ENCODE measurements at places on chromosomes 3 and 15.

- H3K4me3 ChIP-seq: no peak overlapping the region
- H3K27ac ChIP-seq: no peak overlapping the region
Observed at GRCh38 chr3:52561028-52561747, 24.8 kb downstream of the UQCC5 start.

- H3K4me1 ChIP-seq: no peaks in the 10 kb centered on the region
- no peak overlapping the region for H3K4me3 ChIP-seq
- no peak for DNase-seq
- H3K36me3 ChIP-seq: peaks cover 23% of the 10 kb centered on the region
- H3K27ac ChIP-seq: no peak overlapping the region
Observed at GRCh38 chr3:179713643-179714090, 60.8 kb downstream of the USP13 start.

- peak overlapping the region; percentile 96 for H3K4me3 ChIP-seq
- peaks cover 67% of the 10 kb centered on the region for H3K4me1 ChIP-seq
- no peaks in the 10 kb centered on the region for H3K27me3 ChIP-seq
- peaks cover 46% of the 10 kb centered on the region for H3K36me3 ChIP-seq
- peak overlapping the region; percentile 99 for H3K27ac ChIP-seq
- DNase-seq: peak; percentile 64
Observed at GRCh38 chr15:43775411-43775965, 1.3 kb downstream of the ELL3 start.

- H3K4me3 ChIP-seq: no peak overlapping the region
- H3K36me3 ChIP-seq: no peaks in the 10 kb centered on the region
- no peaks in the 10 kb centered on the region for H3K27me3 ChIP-seq
- peaks cover 9% of the 10 kb centered on the region for H3K4me1 ChIP-seq
- H3K27ac ChIP-seq: no peak overlapping the region
- DNase-seq: no peak
Observed at GRCh38 chr15:70112074-70112395, 14.3 kb upstream of the TLE3 start.

DNA sequence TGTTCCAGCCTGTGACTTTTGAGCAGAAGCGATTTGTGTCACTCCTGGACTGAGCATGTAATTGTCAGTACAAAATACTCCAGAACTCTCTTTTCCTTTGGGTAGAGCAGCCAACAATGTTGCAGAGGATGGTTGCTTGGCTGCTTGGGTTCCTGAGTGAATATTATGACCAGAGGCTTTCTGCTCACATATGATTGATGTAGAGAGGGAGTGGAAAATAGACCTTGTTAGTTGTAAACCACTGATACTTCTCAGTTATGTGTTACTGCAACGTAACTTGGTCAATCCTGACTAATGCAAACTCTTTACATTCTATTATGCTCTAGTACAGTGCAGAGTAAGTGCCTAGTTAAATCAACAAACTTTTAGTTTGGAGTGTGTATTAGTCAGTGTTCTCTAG, 322.6 kb upstream of the KCNH8 start:
- DNase-seq: no peak
- H3K27me3 ChIP-seq: no peaks in the 10 kb centered on the region
- no peak overlapping the region for H3K27ac ChIP-seq

GRCh38 chr15:20645956-20646355, 104.4 kb upstream of the GOLGA6L6 start:
- H3K27ac ChIP-seq: no peak overlapping the region
- H3K4me3 ChIP-seq: no peak overlapping the region
- H3K27me3 ChIP-seq: 0 out of 2 replicates have a peak, but pooled peaks cover 3% of the 10 kb centered on the region
- no peaks in the 10 kb centered on the region for H3K4me1 ChIP-seq
- no peak for DNase-seq
- no peaks in the 10 kb centered on the region for H3K36me3 ChIP-seq

GRCh38 chr3:195570344-195570743, 13.4 kb downstream of the APOD start:
- no peak for DNase-seq
- H3K36me3 ChIP-seq: no peaks in the 10 kb centered on the region
- H3K27ac ChIP-seq: no peak overlapping the region
- H3K4me3 ChIP-seq: no peak overlapping the region

GRCh38 chr3:171644681-171645080, 165.6 kb downstream of the PLD1 start:
- no peak overlapping the region for H3K27ac ChIP-seq
- H3K4me3 ChIP-seq: no peak overlapping the region
- no peak for DNase-seq
- H3K36me3 ChIP-seq: no peaks in the 10 kb centered on the region
- H3K27me3 ChIP-seq: no peaks in the 10 kb centered on the region
- no peaks in the 10 kb centered on the region for H3K4me1 ChIP-seq

DNA sequence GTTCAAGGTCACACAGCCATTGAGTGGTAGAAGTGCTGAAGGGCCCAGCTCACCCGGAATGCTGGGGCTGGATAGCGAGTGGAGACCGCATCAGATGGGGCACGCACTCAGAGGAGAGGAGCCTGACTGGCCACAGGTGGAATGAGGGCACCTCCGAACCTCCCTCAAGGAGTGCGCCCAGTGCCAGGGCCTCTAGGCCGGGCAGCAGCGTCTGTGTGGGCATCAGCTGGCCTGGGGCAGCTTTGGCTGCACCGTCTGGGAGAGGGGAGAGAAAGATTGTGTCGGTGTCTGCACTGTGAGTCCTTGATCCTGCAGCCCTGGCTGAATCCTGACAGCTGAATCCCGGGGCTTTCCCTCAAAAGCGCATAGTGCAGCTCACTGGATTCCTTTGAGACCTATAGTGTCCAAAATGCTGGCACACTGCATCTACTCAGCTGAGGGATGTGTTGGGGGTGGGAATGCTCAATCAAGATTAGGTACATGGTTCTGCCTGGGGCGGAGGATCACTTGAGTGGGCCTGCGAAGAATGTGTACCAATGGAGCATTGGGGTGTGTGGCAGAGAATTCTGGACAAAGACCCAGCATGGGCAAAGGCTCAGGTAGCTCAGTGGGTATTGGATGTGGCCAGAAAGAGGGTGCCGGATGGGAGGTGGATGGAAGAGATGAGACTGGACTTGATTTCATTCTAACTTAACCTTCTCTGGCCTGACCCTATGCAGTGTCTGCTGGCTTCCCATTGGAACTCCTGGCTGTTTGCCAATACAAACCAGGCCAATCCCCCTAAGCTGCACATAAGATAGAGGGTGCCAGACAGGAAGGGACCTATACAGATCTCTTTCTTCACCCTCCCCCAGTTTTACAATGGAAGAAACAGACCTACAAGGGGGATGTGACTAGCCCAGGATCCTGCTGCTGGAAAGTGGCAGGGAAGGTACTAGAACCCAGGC, 950 bp downstream of the ANKDD1A start:
- H3K27me3 ChIP-seq: no peaks in the 10 kb centered on the region
- no peak overlapping the region for H3K27ac ChIP-seq
- no peak for DNase-seq

DNA sequence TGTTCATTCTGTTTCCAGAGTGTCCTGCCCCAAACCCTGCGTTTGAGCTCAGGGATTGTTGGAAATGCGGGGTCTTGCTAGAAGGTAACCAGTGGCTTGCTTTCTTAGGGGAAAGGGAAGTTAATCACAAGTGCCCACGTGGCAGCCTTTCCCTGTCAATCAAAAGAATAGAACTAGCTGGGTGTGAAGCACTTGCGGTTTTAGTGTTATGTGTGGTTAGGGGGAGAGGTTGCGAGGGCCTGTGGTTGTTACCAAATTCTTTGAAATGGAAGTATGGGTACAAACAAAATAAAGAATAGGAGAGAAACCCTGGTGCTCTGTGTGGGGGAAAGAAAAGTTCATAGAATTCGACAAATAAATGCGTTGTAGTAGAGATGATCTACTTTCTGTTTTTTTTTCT, 67.6 kb downstream of the FNDC3B start:
- no peaks in the 10 kb centered on the region for H3K27me3 ChIP-seq
- H3K27ac ChIP-seq: no peak overlapping the region
- no peak overlapping the region for H3K4me3 ChIP-seq
- DNase-seq: no peak

DNA sequence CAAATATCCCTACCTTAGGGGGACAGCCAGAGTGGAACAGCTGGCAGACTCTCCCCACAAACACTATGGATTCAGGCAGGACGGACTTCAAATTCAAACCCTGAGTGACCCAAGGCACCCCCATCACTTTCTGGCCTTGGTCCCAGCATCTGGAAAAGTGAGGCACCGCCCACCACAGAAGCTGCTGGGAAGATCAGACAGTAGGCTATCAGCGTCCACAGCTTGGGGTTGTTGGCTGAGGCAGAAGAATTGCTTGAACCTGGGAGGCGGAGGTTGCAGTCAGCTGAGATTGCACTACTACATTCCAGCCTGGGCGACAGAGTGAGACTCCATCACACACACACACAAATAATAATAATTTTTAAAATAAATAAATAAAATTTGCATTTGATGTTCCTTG, 8.5 kb downstream of the PFKFB4 start:
- H3K27ac ChIP-seq: no peak overlapping the region
- peaks cover 17% of the 10 kb centered on the region for H3K36me3 ChIP-seq
- no peak overlapping the region for H3K4me3 ChIP-seq
- H3K27me3 ChIP-seq: no peaks in the 10 kb centered on the region
- DNase-seq: no peak

DNA sequence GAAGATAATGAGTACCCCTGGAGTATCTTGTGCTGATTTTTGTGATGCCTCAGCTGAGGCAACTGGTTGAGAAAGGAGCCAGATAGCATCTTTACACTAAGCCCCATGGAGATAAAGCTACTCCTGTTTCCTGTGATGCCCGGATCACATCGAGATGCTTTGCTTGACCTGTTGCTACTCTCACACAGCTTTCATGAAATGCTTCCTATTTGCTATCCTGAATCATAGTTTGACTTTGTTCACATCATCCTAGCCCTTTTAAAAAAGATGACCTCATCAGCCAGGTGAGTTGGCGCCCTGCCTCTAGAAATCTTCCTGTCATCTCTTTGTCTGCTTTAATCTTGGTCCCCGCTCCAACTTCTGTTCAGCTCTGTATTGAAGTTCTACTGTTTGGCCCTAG, 409.6 kb upstream of the TBL1XR1 start:
- no peaks in the 10 kb centered on the region for H3K4me1 ChIP-seq
- no peaks in the 10 kb centered on the region for H3K36me3 ChIP-seq
- H3K4me3 ChIP-seq: no peak overlapping the region
- H3K27me3 ChIP-seq: no peaks in the 10 kb centered on the region
